ENCODE measurements at places on chromosomes 3 and 15.

DNA sequence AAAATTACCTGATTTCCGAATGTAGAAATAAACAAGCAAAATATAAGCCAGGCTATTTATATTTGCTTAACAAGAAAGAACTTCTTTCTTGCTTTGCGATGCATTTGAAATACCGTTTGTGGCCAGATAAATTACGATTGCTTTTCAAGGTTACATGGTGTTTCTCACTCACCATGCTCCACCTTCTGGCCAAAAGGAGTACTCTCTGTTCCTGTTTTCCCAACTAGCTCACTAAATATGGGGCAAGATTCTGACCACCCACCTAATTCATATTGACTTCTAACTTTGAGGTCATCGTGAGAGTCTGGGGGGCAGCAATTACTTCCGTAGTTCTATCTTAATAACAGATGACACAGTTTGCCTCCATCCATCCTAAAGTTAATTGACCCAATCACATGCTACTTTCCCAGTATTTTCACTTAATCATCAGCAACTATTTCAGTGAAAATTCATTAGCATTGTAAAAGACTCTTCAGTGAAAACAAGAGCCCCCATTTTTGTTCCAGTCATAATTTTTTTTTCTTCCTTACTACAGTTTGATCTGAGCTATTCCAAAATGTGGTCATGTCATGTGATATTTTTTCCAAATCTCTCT is 25.9 kb downstream of the ACP3 start:
- peak; percentile 76 for DNase-seq

DNA sequence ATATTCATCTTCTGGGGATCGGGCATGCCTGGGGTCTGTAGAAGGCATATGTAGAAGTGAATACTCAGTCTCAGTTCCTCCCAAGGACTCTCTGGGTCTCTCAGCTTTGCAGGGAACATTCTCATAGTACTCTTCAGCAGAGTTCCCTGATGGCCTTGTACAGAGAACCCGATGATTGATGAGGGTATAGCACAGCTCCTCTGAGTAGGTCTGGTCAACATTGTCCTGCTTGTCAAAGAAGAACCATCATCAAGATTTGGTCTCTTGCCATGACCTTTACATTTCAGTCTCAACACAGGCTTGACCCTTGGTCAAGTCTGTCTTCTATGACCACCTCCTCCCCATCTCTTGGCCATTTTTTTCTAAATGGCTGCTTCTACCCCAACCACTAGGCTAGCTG is 9.5 kb downstream of the GCSAM start:
- DNase-seq: no peak

- DNase-seq: no peak
Measured at GRCh38 chr15:98733098-98733497, 84.8 kb downstream of the IGF1R start.

GRCh38 chr3:144350125-144350524 is 378.5 kb downstream of the DIPK2A start:
- DNase-seq: no peak

DNA sequence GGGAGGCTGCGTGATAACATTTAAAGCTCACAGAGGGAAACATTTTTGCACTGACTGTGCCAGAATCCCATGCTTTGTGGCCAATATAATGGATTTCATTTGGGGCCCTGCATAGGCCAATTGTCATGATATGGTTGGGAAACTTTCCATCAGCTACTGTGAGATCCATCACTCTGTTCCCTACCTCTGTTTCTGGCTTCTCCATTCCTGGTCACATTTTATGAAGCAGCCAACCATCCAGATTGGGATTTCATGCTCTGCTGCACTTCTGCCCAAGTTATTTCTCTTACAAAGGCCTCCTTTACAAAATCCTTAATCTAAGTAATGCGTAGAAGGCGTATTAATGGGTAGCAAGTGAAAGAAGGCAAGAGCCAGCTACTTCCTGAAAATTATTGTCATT is 221.1 kb downstream of the LRTM1 start:
- no peak for DNase-seq

DNA sequence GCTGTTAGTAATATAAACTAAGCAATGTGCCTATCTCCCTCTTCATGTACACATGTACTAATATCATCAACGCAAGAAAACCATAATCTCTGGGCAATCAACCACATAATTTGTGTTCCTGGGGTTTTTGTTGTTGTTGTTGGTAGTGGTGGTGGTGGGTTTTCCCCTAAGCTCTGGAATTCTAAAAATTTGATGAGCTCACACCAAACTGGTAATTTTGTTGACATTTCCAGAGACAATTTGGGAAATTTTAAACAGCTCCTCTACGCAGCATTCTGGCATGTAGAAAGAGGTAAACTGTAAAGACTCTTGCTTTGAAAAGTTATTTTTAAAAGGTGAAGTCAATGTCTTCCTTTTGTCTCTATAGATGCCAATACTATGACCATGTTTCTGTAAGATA is 126.7 kb downstream of the IGSF11 start:
- DNase-seq: no peak

- DNase-seq: no peak
Measured at GRCh38 chr15:89614164-89614563, 38.9 kb downstream of the TICRR start.

DNA sequence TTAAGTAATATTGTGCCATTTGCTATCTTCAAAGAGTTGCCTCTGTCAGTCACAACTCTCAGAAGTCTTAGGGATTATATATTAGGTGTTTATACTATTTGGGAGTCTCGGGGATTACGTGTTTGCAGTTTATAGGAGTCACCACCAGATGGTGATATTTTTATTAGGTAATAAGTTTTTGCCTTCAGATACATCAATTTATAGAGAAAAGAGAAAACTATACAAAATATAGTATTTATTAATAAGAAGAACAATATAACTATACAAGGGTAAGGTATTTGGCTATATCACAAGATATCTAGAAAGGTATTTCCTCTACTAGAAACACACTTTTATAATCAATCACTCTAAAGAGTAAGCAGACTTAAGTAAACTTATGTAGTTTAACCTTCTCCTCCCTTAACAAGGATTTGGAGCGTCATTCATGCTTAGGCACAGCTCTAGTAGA is 10.7 kb upstream of the DHX36 start:
- peak; percentile 50 for DNase-seq

GRCh38 chr3:137709011-137709601 is 55.0 kb upstream of the SOX14 start:
- peak; percentile 25 for DNase-seq

- DNase-seq: no peak
Measured at GRCh38 chr15:69860921-69861320, 236.8 kb downstream of the TLE3 start.

DNA sequence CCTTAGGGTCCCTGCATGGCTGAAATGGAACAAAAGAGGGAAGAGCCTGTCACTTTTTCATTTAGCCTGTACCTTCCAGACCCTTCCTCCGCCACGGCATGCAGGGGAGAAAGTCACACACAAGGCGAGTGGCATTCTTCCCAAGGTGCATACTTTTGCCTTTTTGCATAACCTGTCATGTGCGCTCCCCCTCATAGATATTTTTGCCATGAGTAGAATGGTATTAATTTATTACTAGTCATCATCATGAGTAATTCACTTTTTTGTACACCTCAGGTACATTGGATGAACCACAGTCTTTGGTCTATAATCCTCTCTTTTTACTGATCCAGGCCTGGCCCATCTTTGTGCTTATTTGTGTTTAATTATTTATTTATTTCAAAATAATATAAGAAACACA is 8.9 kb upstream of the BUB1B start:
- no peak for DNase-seq

DNA sequence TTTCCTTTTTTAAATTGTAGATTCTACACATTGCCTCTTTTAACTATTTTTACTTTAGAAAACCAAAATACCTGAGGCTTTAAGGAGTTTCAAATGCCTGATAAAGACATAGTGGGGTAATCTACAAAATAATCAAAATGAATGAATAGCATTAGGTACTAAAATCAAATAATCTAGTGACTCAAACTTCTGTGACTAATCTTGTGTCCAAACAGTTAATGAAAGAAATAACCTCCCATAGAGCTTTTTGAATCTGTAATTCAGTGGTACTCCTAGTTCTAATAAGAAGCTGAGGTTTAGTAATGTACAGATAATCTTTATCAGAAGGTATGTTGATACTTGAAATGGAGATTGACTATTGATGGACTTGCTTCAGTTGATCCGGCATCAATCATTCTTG is 53.0 kb downstream of the DTWD1 start:
- no peak for DNase-seq

- DNase-seq: no peak
Measured at GRCh38 chr3:120566243-120566975, 29.7 kb upstream of the NDUFB4 start.

DNA sequence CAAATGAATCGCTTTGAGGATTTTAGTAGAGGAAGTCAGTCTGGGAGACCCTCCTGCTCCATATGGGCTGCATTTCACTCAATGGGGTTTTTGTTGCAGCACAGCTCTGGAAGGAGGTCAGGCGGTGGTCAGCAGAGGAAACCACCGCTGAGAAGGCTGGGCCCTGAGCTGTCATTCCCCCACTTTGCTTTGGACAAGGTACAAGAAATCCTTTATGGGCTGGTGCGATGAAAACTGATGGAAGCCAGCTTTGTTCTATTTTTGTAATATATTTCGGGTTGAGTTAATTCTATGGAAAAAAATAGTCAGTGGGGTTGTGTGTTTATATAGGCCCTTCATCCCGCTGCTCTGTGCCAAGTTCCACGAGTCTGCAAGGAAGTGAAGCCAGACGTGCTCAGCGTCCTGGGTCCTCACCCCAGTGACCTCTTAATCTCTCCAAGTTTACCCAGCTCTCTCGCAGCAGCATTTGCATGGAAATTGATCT is 157.1 kb upstream of the TMC3 start:
- peak; percentile 65 for DNase-seq

GRCh38 chr3:40597441-40597840 is 72.7 kb downstream of the ZNF621 start:
- no peak for DNase-seq

GRCh38 chr15:39124553-39125171 is 456.2 kb upstream of the THBS1 start:
- DNase-seq: no peak

GRCh38 chr3:126197854-126198584 is 17.6 kb upstream of the ALDH1L1 start:
- DNase-seq: peak; percentile 80

DNA sequence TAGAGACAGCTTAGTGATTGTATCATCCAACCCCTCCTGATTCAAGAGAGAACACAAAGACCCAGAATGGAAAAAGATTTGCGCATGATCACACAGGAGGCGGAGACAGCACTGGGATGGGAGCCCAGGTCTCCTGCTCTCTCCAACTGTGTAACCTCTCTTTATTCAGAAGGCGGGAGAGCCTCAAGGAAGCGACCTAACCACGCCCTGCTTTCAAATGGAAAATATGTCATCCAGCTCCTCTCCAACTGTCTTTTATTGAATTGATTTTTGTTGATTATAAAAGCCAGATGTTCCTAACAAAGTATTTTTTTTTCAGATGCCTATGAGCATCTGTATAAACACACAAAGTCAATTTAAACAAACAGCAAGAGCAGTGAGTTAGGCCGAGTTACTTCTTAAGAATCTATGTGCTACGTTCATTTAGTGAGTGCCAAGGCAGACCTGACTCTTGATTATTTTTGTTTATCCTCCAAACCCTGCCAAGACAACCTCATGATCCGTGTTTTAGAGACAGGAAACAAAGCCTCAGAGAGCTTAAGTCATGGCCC is 74.5 kb downstream of the BFSP2 start:
- DNase-seq: peak; percentile 67

DNA sequence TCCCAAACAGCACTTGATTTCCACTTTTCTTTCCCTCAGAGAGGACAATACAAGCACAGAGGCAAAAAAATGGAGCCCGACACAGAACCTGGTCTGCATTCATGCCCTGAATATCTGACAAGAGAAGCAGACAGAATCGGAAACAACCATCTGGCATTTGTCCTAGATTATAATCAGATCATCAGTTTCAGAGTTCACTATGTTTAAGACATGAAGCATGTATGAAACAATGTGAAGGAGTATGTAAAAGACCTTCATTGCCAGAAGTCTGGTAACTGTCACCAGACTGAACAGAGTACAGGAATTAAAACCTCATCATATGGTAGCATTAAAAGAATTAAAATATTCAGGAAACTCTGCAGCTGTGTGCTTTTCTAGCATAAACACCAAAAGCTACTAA is 65.0 kb downstream of the SETD2 start:
- DNase-seq: no peak

DNA sequence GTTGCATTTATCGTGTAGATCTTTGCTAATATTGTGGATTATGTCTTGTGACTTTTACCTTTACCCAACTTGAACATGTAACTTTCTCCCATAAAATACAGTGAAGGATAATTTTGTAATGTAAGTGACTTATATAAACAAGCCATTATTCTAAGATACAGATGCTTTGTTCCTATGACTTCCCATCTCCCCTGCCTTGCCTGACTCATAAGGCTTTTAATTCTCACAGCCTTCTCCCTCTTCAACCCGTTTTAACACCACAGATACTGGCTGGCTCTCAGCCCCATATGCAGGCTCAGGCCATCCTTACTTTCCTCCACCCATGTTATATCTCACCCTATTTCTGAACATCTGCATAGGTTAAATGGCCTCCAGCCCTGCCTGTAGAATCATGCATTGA is 4.1 kb downstream of the CCNDBP1 start:
- no peak for DNase-seq

DNA sequence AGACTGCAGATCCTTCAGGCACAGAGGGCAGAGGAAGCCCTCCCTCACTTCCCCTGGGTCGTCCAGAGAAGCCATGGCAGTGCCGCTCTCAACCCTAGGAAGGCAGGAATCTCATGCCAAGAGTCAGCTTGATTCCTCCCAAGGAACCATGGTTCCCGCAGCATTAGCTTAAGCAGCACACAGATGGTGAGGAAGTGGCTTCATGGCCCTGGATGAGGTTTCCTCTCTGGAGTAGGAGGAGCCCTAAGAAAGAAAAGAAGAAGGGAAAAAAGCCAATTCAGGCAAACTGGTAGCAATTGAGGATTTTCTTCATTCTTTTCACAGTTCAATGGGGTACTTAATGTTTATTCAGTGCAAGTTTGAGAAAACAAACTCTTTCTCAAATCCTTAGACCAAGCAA is 2.9 kb downstream of the RBSN start:
- no peak for DNase-seq

DNA sequence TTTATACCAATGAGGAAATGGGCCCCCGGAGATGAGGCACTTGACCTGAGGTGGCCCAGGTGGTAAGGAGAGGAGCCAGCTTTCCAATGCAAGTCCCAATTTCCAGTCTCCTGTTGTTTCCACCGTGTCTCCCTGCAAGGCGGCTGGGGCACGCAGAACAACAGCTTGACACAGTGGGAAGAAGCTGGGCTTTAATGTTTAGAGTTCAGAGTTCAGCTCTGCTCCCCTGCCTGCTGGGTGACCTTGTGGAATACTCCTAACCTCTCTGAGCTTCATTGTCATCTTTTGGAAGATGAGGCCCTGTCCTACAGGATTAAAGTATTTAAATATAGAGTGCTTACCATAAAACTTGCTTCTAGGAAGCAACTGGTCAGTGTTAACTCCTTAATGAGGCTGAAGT is 80.3 kb downstream of the SMAD3 start:
- no peak for DNase-seq

GRCh38 chr3:154131830-154132229 is 10.6 kb downstream of the ARHGEF26 start:
- DNase-seq: no peak

Data from hepatocyte (in vitro differentiated cells).